ENCODE measurements at places on chromosomes 11 and 22. TPM values are rescaled to one million over a fixed set of nuclear protein-coding genes. Genes with fewer than 3 reads are reported as not detected.

The PES1 gene
- total RNA-seq = 33.8 TPM

DNA sequence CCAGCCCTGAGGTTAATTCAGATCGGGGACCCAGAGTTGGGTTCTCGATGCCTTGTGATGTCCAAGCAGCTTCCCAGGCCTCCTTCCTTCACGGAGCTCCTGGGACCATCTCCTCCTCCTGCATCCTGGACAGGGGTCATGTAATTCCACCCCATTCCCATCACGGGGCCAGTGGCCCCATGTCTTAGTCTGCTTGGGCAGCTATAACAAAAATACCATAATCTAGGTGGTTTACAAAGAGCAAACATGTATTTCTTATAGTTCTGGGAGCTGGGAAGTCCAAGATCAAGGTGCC, 41.7 kb upstream of the PRDM11 start:
- no peaks in the 10 kb centered on the region for H3K27me3 ChIP-seq
- H3K4me1 ChIP-seq = no peaks in the 10 kb centered on the region
- H3K4me3 ChIP-seq = no peak overlapping the region
- no peak overlapping the region for H3K27ac ChIP-seq
- no peaks in the 10 kb centered on the region for H3K36me3 ChIP-seq

GRCh38 chr11:17573526-17573925, 26.5 kb downstream of the OTOG start:
- H3K4me1 ChIP-seq = no peaks in the 10 kb centered on the region
- H3K27ac ChIP-seq = no peak overlapping the region
- no peaks in the 10 kb centered on the region for H3K36me3 ChIP-seq
- no peaks in the 10 kb centered on the region for H3K27me3 ChIP-seq

DNA sequence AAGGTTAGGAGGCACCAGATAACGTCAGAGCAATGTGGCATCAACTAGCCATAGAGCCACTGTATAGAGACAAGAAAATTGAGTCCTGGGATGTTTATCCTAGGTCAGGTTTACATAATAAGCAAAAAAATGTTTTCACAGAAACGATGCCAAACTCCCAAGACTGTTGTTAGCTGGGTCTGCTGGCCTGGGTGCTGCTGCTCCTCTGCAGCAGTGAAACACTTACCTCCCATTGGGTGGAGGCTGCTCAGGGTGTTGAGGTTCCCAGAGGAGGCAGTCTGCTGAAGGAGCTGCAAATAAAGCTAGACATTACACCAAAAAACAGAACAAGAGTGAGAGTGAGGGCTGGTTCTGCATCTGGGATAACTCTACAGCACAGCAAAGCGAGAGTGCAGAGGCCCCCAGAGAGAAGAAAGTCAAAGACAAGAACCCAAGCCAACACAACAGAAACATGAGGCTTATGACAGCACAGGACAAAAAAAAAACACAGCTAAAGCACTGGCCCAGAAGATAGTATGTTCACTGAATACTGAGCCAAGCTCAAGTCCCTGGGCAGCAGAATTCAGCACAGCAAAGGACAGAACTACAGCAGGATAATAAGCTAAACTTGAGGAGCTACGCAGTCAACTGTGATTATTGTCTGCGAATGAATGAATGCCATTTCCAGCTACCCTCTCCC, 29.9 kb upstream of the RAPSN start:
- no peak overlapping the region for H3K4me3 ChIP-seq
- no peak for DNase-seq
- H3K27ac ChIP-seq = no peak overlapping the region
- H3K36me3 ChIP-seq = peaks cover 60% of the 10 kb centered on the region

The ADAMTS15 gene
- total RNA-seq = 0.14 TPM

The CEP57 gene
- total RNA-seq = 27.9 TPM

Measured in pancreas (tissue), 10 donors.